ENCODE measurements at places on chromosomes 4 and X. TPM values are rescaled to one million over a fixed set of nuclear protein-coding genes. Genes with fewer than 3 reads are reported as not detected.

CXCL5 gene
- 0.77 TPM for total RNA-seq

RTL5 gene
- total RNA-seq: 0.18 TPM

ZNF280C gene
- 3.8 TPM for total RNA-seq

STK32B gene
- 14.7 TPM for total RNA-seq

FGG gene
- total RNA-seq: not detected

DRP2 gene
- total RNA-seq: 0.34 TPM

P2RY4 gene
- not detected for total RNA-seq

RGS12 gene
- 38.9 TPM for total RNA-seq

BEND4 gene
- total RNA-seq: 5.5 TPM

MGAT4D gene
- total RNA-seq: not detected

KCND1 gene
- 0.46 TPM for total RNA-seq

CSN1S1 gene
- total RNA-seq: not detected

GRCh38 chrX:118502161-118502789 lies 6.7 kb downstream of the DOCK11 start:
- no peak for DNase-seq

- DNase-seq: peak; percentile 19
These were observed 176.4 kb downstream of the BMPR1B start for GRCh38 chr4:94934201-94934600.

GRCh38 chr4:81676537-81676936 lies 204.8 kb upstream of the RASGEF1B start:
- no peak for DNase-seq

- DNase-seq: no peak
These were observed 44.1 kb downstream of the INPP4B start for GRCh38 chr4:142801966-142802365.

- no peak for DNase-seq
These were observed 85.4 kb downstream of the PHKA2 start for GRCh38 chrX:18898492-18898891.

GRCh38 chr4:88159229-88159725 lies 838 bp upstream of the ABCG2 start:
- DNase-seq: peak; percentile 11

- no peak for DNase-seq
These were observed 70.2 kb upstream of the BCOR start for GRCh38 chrX:40167850-40168479.

- no peak for DNase-seq
These were observed 15.0 kb upstream of the TTC29 start for GRCh38 chr4:146960634-146961033.

DNA sequence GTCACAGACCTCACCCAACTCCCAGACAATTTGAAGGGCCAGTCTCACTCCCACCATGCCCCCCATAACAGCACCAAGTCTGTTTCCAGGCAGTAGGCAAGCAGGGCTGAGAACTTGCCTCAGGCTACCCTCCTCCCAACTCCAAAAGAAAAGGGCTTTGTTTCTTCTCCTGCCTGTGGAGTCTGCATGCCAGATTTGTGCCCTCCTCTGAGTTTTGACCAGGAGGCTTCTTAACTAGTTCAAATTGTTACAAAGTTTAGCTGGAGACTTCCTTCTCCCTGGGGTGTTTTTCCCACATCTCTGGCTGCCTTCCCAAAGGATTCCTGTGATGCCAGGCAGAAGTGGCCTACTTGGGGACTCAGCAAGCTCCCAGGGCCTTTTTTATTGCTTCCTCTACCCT lies 29.6 kb downstream of the PBDC1 start:
- no peak for DNase-seq

GRCh38 chr4:31081366-31081765 lies 361.2 kb downstream of the PCDH7 start:
- DNase-seq: no peak

DNA sequence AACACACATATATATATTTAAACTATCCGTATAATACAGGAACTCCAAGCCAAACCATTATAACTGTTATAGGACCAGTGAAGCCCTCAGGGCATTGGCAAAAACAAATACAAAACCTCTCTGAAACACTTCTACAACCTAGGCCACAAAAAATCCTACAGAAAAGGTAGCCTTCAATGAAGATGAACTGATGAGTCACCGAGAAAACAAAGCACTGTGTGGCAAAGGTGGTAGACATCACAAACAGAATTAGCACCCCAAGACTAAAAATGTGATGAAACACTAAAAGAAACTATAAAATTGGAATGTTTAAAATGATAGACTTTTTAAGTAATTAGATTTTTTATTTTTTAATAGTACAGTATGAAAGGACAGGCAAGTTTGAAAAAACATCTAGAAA lies 5.5 kb upstream of the HSPA4L start:
- no peak for DNase-seq

DNA sequence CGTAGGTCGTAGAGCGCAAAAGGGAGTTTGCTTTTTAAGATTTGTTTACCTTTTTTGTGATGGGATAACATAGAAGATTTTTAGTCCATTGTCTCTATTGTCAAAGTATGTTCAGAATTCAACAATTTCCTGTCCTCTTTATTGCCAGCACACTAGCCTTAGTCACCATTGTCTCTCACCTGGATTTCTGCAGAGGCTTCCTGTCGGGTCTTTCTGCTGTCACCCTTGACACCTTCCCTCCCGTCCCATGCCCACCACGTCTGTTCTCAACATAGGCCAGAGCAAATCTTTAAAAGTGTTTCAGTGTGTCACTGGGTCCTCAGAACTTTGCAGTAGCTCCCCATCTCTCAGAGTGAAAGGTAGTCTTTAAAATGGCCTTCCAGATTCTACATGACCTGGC lies 323.9 kb downstream of the TENM3 start:
- DNase-seq: no peak

DNA sequence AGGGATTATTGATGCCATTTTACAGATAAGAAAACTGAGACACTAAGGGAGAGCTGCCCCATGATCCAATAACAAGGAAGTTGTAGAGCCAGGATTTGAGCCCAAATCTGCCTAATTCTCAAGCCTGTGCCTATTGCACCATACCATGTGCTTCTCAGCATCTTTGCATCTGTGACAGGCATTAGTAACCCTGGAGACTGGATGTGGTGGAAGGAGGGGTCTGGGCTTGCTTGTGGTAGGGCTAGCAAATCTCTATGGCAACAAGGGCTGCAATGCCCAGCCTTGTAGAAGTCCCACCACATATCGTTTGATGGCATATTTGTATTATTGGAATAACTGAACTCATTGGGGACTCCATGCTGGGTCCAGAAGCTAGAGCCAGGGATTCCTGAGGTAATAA lies 58.1 kb downstream of the RTL5 start:
- DNase-seq: no peak

GRCh38 chrX:18725310-18725943 lies 18.0 kb downstream of the PPEF1 start:
- no peak for DNase-seq

- DNase-seq: no peak
These were observed 30.8 kb downstream of the DAPP1 start for GRCh38 chr4:99847362-99847976.

GRCh38 chr4:67593741-67594175 lies 35.2 kb downstream of the STAP1 start:
- no peak for DNase-seq

DNA sequence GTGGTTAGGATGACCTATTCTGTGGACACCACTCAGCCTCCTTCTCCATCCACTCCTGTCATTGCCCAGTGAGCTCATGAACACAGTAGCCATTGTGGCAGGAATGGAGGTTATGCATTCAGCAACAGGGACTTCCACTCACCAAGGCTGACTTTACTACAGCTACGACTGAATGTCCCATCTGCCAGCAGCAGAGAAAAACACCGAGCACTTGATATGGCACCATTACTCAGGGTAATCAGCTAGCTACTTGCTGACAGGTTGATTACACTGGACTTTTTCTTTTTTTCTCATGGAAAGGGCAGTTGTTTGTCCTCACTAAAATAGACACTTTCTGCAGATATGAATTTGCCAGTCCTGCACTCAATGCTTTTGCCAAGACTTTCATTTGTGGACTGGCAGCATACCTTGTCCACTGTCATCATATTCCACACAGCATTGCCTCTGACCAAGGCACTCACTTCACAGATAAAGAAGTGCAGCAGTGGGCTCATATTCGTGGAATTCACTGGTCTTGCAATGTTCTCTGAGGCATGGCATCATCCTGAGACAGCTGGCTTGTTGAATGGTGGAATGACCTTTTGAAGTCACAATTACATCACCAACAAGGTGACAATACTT lies 37.3 kb upstream of the UGT2B4 start:
- DNase-seq: no peak

DNA sequence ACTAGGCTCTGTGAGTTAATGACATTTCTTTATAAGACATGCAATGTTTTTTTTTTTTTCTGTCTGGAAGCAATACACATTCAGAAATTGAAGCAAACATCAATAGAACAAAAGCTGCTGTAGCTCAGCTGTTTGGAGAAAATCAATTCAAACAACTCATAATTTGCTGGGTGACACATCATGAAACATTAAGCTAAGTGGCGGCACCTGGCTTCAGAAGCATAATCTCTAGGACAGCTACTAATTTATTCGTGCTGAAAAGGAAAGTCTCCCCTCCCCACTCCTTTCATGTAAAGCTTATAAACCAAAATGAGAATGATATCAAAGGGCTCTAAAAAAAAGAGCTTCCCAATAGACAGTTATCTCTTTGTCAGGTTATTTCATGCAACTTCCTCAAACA lies 73.9 kb downstream of the LUZP4 start:
- DNase-seq: no peak

DNA sequence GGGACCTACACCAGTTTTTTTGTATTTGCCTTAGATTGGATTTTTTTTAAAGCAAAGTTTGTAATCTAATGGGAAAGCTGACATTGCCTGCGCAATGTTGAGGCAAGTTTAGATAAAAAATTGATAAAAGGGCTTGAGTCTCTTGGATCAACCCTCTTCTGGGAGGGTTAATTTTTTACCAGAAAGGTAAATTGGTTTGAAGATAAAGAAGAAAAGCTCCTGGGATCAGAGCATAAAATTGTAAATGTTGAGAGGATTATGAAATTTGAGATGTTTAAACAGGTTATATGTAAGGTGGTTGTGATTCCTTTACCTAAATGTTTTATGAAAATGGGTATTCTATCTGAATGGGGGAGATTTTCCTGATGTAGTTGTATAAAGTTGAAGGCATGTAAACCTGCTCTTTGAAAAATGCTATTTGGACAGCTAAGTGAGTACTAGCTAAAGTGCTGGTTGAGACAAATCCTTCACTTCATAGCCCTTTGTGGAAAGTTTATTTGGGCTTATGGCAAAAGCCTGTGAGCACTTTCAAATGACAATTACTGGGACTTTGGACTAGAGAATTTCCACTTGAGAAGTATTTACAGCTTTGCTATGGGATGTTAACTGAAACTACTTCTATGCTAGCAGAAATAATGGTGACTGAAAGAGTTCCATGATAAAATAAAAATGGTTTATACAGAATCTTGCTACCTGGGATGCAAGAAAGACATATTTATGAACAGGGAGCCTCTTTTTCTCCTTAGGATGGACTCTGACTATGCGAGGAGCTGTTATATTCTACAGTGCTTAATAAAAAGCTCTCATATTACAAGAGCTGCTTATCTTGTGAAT lies 56.2 kb downstream of the UGT2B10 start:
- DNase-seq: no peak

- peak; percentile 72 for DNase-seq
These were observed 134.7 kb downstream of the PALLD start for GRCh38 chr4:168631241-168632162.

- no peak for DNase-seq
These were observed 197.2 kb upstream of the VCX3A start for GRCh38 chrX:6732101-6732500.

- DNase-seq: no peak
These were observed 21.2 kb upstream of the HGFAC start for GRCh38 chr4:3420606-3420955.

- no peak for DNase-seq
These were observed 30.6 kb downstream of the ACTRT1 start for GRCh38 chrX:128021566-128021965.

DNA sequence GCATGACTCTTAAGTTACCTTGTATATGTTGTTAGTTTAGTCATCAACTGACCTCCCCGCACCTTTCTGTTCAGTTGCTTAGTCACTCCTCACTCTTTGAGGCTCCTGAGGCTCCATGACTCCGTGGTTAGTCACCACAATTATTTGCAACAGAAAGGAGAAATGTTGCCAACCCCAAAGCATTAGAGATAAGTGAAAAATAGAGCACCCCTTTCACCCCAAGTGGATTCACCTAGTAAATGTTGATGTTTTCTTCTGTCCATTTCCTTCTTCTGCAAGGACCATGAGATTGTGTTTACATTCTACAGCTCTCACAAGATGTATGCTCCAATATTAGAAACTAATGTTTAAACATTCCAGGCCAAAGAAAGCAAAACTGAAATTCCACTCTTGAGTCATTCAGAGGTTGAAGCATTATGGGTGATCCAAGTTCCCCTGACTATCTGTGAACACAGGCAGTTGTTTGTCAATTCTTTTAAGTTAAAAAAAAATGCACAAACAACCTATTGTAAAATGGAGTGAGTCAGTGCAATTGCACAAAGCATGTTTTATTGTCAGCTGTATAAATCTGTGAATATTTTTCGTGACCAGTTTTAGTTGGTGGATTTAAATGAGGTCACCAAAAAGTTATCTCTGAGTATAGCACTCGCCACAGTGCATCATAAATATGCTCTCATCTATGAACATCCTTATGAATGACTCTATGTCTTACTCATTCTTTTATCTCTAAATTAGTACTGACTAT lies 552.4 kb upstream of the MAGEB2 start:
- DNase-seq: peak; percentile 60

DNA sequence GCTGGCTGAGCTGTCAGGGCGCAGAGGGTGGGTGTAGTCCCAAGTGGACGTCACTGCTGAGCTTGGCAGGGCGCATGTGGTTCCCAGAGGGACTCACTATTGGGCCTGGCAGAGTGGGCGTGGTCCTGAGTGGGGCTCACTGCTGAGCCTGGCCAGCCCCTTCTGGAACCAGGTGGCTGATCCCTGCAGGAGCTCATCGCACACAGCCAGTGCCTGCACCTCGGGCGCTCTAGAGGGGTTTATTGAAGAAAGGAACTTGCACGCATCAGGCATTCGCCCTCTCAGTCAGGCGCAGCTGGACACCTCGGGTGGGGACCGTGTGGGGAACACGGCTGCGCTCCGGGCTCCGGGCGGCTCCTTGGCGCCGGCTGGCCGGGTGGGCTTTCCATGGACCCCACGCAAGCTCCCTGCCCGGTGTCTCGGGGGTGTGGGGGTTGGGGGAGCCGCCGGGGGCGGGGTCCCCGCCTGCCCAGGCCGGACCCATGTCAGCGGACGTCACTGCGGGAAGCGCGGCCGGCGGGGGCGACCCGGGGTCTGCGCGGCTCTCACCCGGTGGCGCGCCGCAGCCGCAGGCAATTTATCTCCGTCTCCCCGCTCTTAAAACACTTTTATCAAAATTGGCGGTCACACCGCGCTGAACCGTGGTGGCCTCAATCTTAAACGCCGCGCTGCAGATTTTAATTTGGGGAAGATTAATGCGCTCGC lies 65.4 kb upstream of the NKX1-1 start:
- DNase-seq: peak; percentile 13

DNA sequence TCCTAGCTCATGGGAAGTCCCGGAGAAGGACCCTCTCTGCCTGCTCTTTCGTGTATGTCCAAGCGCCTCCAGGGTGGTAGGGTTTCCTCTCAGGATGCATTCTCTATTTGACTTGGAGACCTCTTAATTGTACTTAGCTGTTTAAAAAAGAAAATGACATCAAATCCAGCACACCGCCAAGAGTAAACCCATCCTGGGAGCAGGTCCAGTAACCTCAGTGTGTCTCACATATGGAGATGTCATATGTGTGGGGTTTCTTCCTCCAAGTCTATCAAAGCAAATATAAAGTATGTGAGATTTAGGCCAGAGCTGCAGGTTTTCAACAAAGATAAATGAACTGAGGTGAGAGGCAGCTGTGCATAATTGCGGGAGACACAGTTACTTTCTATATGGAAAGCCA lies 209.4 kb upstream of the ANXA3 start:
- no peak for DNase-seq

GRCh38 chr4:148315049-148315448 lies 127.2 kb downstream of the NR3C2 start:
- DNase-seq: peak; percentile 72

All from Daoy (cell line).